ENCODE measurements at places on chromosomes 11 and 22. TPM values are rescaled to one million over a fixed set of nuclear protein-coding genes. Genes with fewer than 3 reads are reported as not detected.

CCDC81 gene
- not detected for total RNA-seq

SLC22A25 gene
- not detected for total RNA-seq

CLCF1 gene
- total RNA-seq: 2.7 TPM

C11orf86 gene
- not detected for total RNA-seq

GVQW3 gene
- total RNA-seq: 0.90 TPM

MFRP gene
- not detected for total RNA-seq

HEPN1 gene
- not detected for total RNA-seq

USP35 gene
- total RNA-seq: 8.6 TPM

KRTAP5-9 gene
- not detected for total RNA-seq

NUDT8 gene
- 78.6 TPM for total RNA-seq

BEST1 gene
- 1.3 TPM for total RNA-seq

RAB38 gene
- total RNA-seq: 1.4 TPM
